Smooth muscle cell of trachea (primary cell): ENCODE measurements at places on chromosomes 11 and 22. TPM values are rescaled to one million over a fixed set of nuclear protein-coding genes. Genes with fewer than 3 reads are reported as not detected.

Gene GAB4
- not detected in 2 replicates for total RNA-seq

Gene AQP11
- total RNA-seq: 2.0 and 18.7 TPM in 2 replicates

Gene PATE4
- not detected in 2 replicates for total RNA-seq

Gene VPREB3
- total RNA-seq: 0.50 TPM in 1 of 2 replicates, not detected in the other

Gene CCDC116
- 0.15 and 0.17 TPM in 2 replicates for total RNA-seq

Gene C22orf42
- total RNA-seq: not detected in 2 replicates

Gene AGBL2
- 1.0 and 2.8 TPM in 2 replicates for total RNA-seq

Gene FAT3
- total RNA-seq: 0.15 and 0.17 TPM in 2 replicates

Gene TRIOBP
- 296 and 339 TPM in 2 replicates for total RNA-seq

Gene PGA5
- 0.29 and 0.50 TPM in 2 replicates for total RNA-seq

Gene ROBO4
- 1.3 and 2.0 TPM in 2 replicates for total RNA-seq

Gene F2
- 0.17 TPM in 1 of 2 replicates, not detected in the other for total RNA-seq

Gene RAPSN
- total RNA-seq: 0.17 TPM in 1 of 2 replicates, not detected in the other

Gene NRIP3
- total RNA-seq: 14.1 and 21.7 TPM in 2 replicates

Gene LSP1
- total RNA-seq: 3.2 and 19.0 TPM in 2 replicates

Gene HEPHL1
- not detected in 2 replicates for total RNA-seq

Gene GLYATL2
- total RNA-seq: 1.7 and 5.5 TPM in 2 replicates

Gene TMEM41B
- 47.5 and 52.7 TPM in 2 replicates for total RNA-seq

Gene THAP12
- total RNA-seq: 41.7 and 64.1 TPM in 2 replicates
